Astrocyte (in vitro differentiated cells and primary cell): ENCODE measurements at places on chromosomes 7 and 10.
A peak's percentile ranks its signal among the peaks of the same experiment; 100 is the strongest.

DNA sequence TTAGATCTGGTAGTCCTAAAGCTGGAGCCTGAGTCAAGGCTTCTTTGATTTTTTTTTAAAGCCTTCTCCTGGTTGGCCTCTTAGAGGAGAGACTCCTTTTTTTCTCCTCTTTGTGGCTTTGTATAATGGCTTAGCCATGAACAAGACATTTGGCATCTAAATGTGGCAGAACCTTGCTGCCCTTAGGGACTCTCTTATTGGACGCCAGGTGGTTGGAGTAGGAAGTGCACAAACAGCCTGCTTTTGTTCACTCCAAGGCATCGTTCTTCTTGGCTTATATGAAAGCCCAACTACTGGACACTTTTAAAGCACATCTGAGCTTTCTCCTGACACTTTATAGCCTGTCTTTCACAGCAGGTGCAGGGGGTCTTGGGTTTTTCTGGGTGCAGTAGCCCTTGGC is 25.0 kb downstream of the ZPBP start:
- H3K27me3 ChIP-seq: no peaks in the 10 kb centered on the region
- H3K4me3 ChIP-seq: no peak overlapping the region
- no peak overlapping the region for H3K27ac ChIP-seq
- H3K36me3 ChIP-seq: no peaks in the 10 kb centered on the region

DNA sequence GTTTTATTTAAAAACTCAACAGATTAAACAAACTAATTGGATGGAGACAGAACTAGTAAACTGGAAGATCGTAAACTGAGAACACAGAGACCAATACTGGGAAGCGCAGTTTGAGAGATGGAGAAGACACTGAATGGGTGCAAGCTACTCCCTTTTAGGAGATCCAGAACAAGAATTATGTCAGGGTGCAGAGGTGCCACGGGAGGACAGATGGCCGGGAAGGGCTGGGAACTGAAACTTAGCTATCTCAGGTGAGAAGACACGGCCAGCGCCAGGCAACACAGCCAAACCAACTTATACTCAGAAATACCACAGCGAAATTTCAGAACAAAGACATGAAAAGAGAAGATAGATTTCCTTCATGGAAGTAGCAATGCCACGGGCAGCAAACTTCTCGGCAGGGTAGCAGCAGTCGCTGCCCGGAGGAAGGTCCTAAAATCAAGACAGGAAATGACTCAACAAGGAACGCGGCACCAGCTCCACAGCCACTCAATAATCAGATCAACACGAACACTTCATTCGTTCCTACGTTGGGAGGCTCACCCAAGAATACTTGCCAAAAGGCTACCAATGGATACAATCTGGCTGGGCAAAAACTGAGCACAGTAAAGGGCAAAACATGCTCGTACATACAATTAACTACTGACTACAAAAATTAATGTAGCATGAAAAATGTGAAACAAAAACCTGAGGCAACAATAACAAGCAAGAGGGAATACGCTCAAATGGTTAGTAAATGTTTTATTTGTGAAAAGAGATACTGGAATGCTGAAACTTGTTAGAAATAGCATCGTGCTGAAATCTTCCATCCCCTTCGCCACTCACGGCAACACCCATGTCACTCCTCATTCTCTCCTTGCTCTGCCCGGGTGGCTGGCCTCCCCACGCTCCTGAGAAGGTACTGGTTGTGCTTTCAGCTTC is 2.2 kb upstream of the LRRC27 start:
- no peaks in the 10 kb centered on the region for H3K27me3 ChIP-seq
- DNase-seq: peak; percentile 77
- H3K27ac ChIP-seq: peak overlapping the region; percentile 28
- H3K4me1 ChIP-seq: peaks cover 20% of the 10 kb centered on the region

DNA sequence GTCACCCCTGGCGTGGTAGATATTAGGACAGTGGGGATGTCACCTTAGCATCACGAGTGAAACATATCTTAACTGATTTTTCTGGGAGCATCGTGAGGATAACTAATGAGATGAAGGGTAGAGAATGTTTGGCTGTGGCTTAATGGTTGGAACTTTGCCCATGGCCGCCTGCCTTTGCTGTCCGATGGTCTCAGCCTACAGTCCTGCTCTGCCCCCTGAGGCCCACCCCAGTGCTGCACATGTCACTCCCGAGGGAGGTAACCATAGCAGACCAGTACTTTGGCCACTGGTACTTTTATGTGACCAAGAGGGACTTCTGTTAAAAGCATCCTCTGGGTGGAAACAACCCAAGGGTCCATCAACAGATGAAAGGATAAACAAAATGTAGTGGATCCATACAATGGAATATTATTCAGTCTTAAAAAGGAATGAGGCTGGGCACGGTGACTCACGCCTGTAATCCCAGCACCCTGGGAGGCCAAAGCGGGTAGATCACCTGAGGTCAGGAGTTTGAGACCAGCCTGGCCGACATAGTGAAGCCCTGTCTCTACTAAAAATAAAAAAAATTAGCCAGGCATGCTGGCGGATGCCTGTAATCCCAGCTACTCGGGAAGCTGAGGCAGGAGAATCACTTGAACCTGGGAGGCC is 58.4 kb downstream of the TACR2 start:
- peaks cover 37% of the 10 kb centered on the region for H3K4me1 ChIP-seq
- no peak for DNase-seq
- H3K4me3 ChIP-seq: no peak overlapping the region
- H3K27ac ChIP-seq: no peak overlapping the region

- no peak overlapping the region for H3K27ac ChIP-seq
- no peaks in the 10 kb centered on the region for H3K4me1 ChIP-seq
- DNase-seq: no peak
- no peak overlapping the region for H3K4me3 ChIP-seq
Observed at GRCh38 chr7:52211930-52212329, 823.5 kb upstream of the POM121L12 start.

- no peak for DNase-seq
- H3K4me1 ChIP-seq: no peaks in the 10 kb centered on the region
- H3K36me3 ChIP-seq: no peaks in the 10 kb centered on the region
- no peaks in the 10 kb centered on the region for H3K27me3 ChIP-seq
Observed at GRCh38 chr7:112887337-112887736, 97.1 kb upstream of the TMEM168 start.

GRCh38 chr10:31669357-31669756 is 259.3 kb downstream of the ARHGAP12 start:
- H3K36me3 ChIP-seq: no peaks in the 10 kb centered on the region
- H3K27me3 ChIP-seq: no peaks in the 10 kb centered on the region
- no peaks in the 10 kb centered on the region for H3K4me1 ChIP-seq
- no peak overlapping the region for H3K4me3 ChIP-seq

DNA sequence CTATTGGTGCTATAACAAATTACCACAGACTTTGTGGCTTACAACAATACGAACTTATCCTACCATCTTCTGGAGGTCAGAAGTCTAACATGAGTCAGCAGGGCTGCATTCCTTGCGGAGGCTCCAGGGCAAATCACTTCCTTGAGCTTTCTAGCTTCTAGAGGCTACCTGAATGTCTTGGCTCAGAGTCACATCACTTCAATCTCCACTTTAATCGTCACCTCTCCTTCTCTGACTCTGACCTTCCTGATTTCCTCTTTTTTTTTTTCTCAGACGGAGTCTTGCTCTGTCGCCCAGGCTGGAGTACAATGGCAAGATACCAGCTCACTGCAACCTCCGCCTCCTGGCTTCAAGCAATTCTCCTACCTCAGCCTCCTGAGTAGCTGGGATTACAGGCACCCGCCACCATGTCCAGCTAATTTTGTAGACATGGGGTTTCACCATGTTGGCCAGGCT is 44.6 kb upstream of the ANAPC16 start:
- no peak overlapping the region for H3K27ac ChIP-seq
- peak; percentile 92 for DNase-seq
- H3K4me1 ChIP-seq: peaks cover 29% of the 10 kb centered on the region
- H3K36me3 ChIP-seq: no peaks in the 10 kb centered on the region
- H3K4me3 ChIP-seq: no peak overlapping the region

- no peaks in the 10 kb centered on the region for H3K4me1 ChIP-seq
- DNase-seq: no peak
- H3K36me3 ChIP-seq: no peaks in the 10 kb centered on the region
- no peak overlapping the region for H3K4me3 ChIP-seq
- peaks cover 41% of the 10 kb centered on the region for H3K27me3 ChIP-seq
- no peak overlapping the region for H3K27ac ChIP-seq
Observed at GRCh38 chr7:50304911-50305582, 531 bp downstream of the IKZF1 start.

- H3K27ac ChIP-seq: no peak overlapping the region
- H3K36me3 ChIP-seq: no peaks in the 10 kb centered on the region
- DNase-seq: no peak
- H3K27me3 ChIP-seq: no peaks in the 10 kb centered on the region
- H3K4me1 ChIP-seq: peaks cover 6% of the 10 kb centered on the region
Observed at GRCh38 chr7:29619848-29620555, 56.4 kb downstream of the PRR15 start.

DNA sequence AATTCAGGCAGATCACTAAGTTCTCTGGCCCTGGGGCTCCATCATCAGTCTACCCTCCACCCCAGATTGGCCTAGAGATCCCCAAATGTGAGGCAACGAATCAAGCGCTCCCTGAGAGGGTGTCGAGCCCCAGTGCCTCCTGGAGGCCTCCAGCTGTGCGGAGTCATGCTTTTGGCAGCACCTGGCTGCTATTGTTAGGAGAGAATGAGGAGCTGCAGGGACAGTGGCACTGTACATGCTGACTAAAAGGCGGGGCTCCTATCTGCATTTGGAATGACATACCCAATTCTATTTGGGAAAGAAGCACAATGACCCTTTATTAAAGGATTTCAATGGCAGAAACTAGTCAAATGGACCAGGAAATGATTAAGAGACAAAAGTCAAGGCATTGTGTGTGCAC is 161.8 kb downstream of the DPY19L1 start:
- H3K4me3 ChIP-seq: no peak overlapping the region
- H3K4me1 ChIP-seq: no peaks in the 10 kb centered on the region
- no peaks in the 10 kb centered on the region for H3K27me3 ChIP-seq
- H3K36me3 ChIP-seq: no peaks in the 10 kb centered on the region

DNA sequence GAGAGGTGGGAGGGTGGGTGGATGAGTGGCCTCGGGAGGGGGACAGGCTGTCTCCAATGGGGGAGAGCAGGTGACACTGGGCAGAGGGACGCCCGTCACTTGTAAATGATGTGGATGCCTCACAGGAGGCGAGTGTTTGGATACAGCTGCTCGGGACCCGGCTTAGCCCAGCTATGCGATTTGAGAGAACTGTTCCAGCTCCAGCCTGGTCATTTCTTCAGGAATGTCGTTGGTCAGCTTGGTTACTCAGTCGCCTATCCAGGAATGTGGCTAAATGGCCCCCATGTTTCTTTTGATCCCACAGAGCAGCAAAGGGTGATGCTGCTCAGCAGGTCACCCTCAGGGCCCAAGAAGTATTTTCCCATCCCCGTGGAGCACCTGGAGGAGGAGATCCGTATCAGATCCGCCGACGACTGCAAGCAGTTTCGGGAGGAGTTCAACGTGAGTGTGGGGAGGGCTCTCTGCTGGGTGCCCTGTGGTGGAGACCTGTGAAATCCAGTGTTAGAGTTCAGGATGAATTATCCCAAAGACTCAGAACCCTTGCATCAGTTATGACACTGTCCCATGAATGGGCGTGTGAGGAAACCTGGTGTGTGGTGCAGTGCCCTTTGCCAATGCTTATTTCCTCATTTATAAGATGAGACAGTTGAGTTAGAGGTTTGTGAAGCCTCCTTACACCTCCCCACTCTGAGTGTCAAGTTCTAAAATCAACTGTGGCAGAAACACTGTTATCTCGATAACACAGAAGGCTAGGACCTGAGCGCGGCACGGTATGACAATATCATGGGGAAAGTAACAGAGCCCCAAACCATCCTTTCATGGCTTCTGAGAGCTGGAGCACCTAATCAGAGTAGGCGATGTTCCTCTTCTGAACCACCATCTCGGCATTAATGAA is 76.8 kb downstream of the MKI67 start:
- H3K4me3 ChIP-seq: no peak overlapping the region
- H3K27ac ChIP-seq: no peak overlapping the region
- DNase-seq: no peak
- H3K27me3 ChIP-seq: no peaks in the 10 kb centered on the region

DNA sequence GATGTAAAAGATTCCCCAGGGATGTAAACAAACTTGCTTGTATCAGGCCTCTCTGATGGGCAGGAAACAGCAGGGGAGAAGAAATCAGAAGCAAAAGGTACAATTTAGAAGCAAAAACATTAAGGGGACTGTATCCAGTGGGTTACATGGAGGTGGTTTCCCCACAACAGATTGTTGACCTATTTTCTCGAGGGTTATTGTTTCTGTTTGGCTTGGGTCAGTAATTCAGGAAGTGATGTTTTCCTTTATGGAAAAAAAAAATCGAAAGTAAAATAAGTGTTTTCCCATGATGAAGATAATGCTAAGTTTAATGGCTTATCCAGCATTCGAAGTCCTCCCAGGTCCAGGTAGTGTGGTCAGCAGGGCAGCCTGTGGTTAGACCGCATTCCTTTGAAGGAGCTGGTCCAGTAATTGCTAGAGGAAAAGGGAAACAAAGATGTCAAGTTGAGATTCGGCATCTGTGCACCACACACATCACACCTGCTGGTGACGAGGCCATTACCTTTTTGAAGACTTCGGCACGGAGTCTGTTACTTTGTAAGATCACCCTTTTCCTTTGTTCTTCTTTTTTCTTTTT is 37.3 kb upstream of the ADAM12 start:
- no peak overlapping the region for H3K27ac ChIP-seq
- no peak overlapping the region for H3K4me3 ChIP-seq
- H3K4me1 ChIP-seq: peaks cover 18% of the 10 kb centered on the region

DNA sequence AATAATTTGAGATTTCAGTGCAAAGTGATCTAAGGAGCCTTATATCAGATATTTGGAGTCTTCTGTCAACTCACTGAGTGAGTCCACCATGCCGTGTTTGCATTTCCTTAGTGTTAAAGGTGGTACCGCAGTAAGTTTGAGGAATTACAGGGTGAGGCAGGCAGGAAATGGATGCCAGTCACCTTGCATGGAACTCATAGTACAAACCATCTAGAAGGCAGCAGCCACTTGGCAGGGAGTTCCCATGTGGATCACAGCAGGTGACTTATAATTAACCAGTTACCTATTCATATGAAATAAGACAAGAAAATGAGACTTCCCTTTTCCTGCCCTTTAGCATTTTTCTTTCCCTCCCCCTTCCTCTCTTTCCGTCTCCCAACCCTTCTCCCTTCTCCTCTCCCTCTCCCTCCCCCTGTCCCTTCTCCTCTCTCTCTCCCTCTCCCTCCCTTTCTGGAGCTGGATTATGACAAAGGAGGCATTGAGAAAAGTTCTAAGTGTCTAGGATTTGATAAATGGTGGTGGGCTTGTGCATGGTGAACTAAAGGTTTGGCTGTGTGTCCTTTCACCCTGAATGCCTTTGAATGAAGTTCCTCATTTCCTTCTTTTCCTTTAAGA is 94.1 kb downstream of the LRRC4 start:
- peaks cover 2% of the 10 kb centered on the region for H3K36me3 ChIP-seq
- H3K27ac ChIP-seq: no peak overlapping the region
- H3K27me3 ChIP-seq: no peaks in the 10 kb centered on the region

- no peak overlapping the region for H3K4me3 ChIP-seq
- H3K4me1 ChIP-seq: no peaks in the 10 kb centered on the region
- peaks cover 2% of the 10 kb centered on the region for H3K27me3 ChIP-seq
- DNase-seq: no peak
- H3K27ac ChIP-seq: no peak overlapping the region
Observed at GRCh38 chr10:23432166-23432565, 6.7 kb upstream of the OTUD1 start.
